IMR-90 (cell line): ENCODE measurements at places on chromosomes 6 and 20. TPM values are rescaled to one million over a fixed set of nuclear protein-coding genes. Genes with fewer than 3 reads are reported as not detected.

Gene TMEM217
- total RNA-seq = 1.4 TPM in 2 replicates

Gene ZBTB12
- total RNA-seq = 2.0 and 2.5 TPM in 2 replicates

Gene ECT2L
- total RNA-seq = not detected in 2 replicates

Gene CPNE5
- not detected in 2 replicates for total RNA-seq

Gene GPX5
- total RNA-seq = not detected in 2 replicates

Gene NEURL2
- 0.56 and 1.1 TPM in 2 replicates for total RNA-seq

Gene PTPN1
- 31.7 and 38.0 TPM in 2 replicates for total RNA-seq

Gene SSTR4
- total RNA-seq = not detected in 2 replicates

Gene TREM1
- not detected in 2 replicates for total RNA-seq

Gene GABRR1
- not detected in 2 replicates for total RNA-seq

Gene PAQR8
- total RNA-seq = 1.6 and 1.7 TPM in 2 replicates

Gene CALHM5
- 10.6 and 10.8 TPM in 2 replicates for total RNA-seq

Gene OPN5
- total RNA-seq = not detected in 2 replicates

Gene FAM83C
- not detected in 2 replicates for total RNA-seq

Gene TRIM40
- not detected in 2 replicates for total RNA-seq

Gene TRIM10
- total RNA-seq = not detected in 2 replicates

Gene LIN28B
- not detected in 2 replicates for total RNA-seq

Gene ARMC2
- total RNA-seq = 0.56 and 0.72 TPM in 2 replicates

Gene HLA-DOB
- 0.28 and 0.36 TPM in 2 replicates for total RNA-seq

Gene GUCA1A
- total RNA-seq = under 0.01 and 0.18 TPM in 2 replicates

Gene SLC52A3
- total RNA-seq = not detected in 2 replicates

Gene NOX3
- not detected in 2 replicates for total RNA-seq

Gene VGLL2
- not detected in 2 replicates for total RNA-seq

Gene FOXF2
- 2.5 TPM in 2 replicates for total RNA-seq

Gene GSTA3
- total RNA-seq = not detected in 2 replicates

Gene XKR7
- not detected in 2 replicates for total RNA-seq

Gene PDE10A
- 12.4 and 15.8 TPM in 2 replicates for total RNA-seq

Gene GPR6
- not detected in 2 replicates for total RNA-seq

Gene PRSS16
- total RNA-seq = not detected in 2 replicates

Gene PROKR2
- total RNA-seq = not detected in 2 replicates

Gene FAM83B
- total RNA-seq = under 0.01 and 0.18 TPM in 2 replicates

Gene GJA10
- total RNA-seq = not detected in 2 replicates

Gene C6orf141
- total RNA-seq = not detected in 2 replicates

Gene ANKEF1
- total RNA-seq = 0.54 and 0.56 TPM in 2 replicates

Gene DNAH8
- total RNA-seq = under 0.01 TPM in 1 of 2 replicates, not detected in the other

Gene PKIB
- 12.2 and 13.1 TPM in 2 replicates for total RNA-seq

Gene CRISP3
- not detected in 2 replicates for total RNA-seq

Gene CDH26
- total RNA-seq = not detected in 2 replicates

Gene ZSWIM3
- 8.1 and 8.6 TPM in 2 replicates for total RNA-seq

Gene LY6G6C
- total RNA-seq = not detected in 2 replicates

Gene SNPH
- 4.5 and 4.7 TPM in 2 replicates for total RNA-seq

Gene SLC35D3
- not detected in 2 replicates for total RNA-seq

Gene PGC
- not detected in 2 replicates for total RNA-seq

Gene RNF39
- not detected in 2 replicates for total RNA-seq

Gene ANKRD66
- not detected in 2 replicates for total RNA-seq

Gene TBCC
- total RNA-seq = 32.6 and 33.9 TPM in 2 replicates

Gene KPNA5
- 5.9 and 9.4 TPM in 2 replicates for total RNA-seq

Gene ESR1
- not detected in 2 replicates for total RNA-seq

Gene ZC2HC1B
- total RNA-seq = not detected in 2 replicates
